ENCODE measurements at places on chromosomes 1 and 21.

DNA sequence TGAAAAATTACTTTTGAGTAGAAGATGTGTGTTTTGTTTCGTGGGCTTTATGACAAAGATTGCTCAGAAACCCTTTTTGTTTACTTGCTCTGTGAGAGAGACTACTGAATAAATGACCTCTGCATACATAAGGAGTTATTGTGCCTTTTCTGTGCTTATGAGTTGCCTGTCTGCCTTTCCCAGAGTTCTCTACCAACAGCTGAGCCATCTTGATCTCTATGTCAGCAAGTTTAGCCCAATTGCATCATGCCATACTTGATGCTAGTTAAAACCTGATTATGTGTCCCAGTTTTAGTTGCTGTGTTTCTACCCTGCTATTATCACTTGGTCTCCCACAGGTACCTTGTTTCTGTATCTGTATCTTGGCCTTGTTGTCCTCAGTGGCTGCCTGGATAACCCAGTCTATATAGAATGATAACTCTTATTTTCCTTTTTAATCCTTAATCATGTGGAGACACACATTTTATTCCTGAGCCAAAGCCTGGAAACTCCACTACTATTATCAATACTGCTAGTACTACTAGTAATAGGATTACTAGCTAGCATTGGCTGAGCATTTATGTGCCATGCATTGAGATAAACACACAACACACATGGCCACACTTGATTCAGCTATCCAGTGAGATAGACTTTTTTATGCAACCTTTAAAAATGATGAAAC, 28.7 kb upstream of the GNG12 start:
- no peak for DNase-seq

DNA sequence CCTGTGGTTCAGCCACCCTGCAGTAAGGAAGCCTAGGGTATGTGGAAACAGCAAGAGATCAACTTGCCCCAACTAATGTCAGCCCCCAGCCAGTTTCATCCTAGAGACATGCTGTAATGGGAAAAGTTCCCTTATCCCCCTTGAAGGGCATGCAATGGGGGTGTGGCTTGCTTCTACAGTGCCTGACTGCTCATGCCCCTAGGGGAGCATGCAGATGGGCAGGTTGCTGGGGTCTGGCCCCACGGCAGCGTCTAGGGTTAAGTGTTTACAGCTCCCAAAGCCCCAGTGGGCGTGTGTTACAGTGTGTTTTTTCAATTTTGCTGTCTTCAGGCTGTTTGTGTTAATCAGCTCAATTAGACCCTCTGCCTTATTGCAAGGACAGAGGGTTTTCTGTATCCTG, 1105.9 kb downstream of the AMY1C start:
- DNase-seq, result no peak

- DNase-seq, result peak; percentile 76
These were observed 49.5 kb downstream of the CHD1L start for GRCh38 chr1:147292012-147292411.

DNA sequence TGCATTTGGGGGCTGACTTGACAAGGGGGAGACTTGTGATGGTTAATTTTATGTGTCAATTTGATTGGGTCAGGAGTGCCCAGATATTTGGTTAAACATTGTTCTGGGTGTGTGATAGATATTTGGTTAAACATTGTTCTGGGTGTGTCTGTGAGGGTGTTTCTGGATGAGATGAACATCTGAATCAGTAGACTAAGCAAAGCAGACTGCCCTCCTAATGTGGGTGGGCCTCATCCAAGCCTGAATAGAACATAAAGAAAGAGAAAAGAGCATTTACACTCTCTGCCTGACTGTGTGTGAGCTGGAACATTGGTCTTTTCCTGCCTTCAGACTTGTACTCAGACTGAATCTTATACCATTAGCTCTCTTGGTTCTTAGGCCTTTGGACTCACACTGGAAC, 113.5 kb downstream of the ODF2L start:
- no peak for DNase-seq

- DNase-seq, result peak; percentile 96
These were observed 193.5 kb downstream of the PAPPA2 start for GRCh38 chr1:176656257-176656995.

GRCh38 chr1:226349801-226350518, 41.0 kb upstream of the LIN9 start:
- no peak for DNase-seq

DNA sequence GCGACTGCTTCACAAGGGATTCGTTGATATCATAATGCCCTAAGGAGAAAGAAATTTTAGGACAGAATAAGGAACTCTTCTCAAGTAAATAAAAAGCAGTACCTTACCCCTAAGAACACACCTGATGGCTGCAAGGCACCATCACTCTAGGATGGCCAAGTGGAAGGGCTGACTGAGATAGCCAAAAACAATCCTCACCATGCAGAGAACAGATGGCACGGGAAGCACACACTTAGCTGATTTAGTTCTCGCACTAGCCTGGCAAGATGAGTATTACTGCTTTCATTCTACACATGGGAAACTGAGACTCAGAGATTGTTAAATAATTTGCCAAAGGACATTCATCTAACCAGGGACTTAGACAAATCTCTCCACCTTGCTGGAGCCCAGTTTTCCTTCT, 43.8 kb downstream of the STPG1 start:
- no peak for DNase-seq

DNA sequence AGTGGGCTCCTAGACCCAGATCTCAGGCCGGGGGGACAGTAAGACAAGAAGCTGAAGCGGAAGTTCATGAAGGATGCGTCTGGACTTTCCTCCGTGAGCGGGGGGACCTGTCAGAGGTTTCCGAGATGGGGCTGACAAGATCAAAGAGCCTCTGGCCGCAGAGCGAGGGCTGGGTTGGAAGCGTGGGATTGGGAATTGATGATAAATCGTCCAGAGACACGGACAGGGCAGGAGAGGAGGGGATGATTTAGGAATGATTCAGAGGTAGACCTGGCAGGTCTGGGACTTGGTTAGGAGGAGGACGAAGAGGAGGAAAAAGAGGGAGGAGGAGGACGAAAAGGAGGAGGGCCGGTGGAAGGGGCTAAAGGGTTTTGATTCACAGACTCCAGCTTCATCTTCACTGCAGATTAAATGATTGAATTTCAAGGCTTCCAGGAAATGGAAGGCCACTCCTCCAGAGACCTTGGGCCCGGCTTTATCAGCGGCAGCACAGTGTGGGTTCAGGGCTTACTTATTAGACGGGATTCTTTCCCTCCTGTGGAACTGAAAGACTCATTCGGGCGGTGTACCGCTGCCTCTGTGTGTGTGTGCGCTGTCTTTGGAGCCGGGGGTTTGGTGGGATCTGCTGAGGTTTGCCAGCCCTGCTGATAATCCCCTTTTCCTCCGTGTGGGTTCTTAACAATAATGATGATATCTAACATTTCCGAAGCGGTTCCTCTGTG, 85.7 kb upstream of the SLC45A1 start:
- DNase-seq, result no peak

DNA sequence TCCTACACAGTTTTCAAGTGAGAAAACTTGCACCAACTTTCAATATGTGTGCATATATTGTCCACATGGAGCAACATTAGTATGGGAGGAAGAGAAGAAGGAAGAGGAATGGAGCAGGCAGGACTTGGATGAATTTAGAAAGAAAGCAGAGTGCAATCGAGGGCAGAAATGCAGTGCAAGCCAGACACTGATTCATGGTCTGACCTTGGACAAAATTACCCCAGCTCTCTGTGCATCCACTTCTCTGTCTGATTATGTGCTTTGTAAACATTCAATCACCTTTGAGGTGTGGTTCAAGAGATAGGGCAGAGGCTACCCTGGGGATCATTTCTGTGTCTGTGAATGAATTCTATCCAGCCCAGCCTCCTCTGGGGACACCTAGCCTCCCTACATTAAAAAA, 265.2 kb downstream of the TNR start:
- no peak for DNase-seq

GRCh38 chr1:98294127-98294526, 367.4 kb upstream of the SNX7 start:
- DNase-seq, result no peak

DNA sequence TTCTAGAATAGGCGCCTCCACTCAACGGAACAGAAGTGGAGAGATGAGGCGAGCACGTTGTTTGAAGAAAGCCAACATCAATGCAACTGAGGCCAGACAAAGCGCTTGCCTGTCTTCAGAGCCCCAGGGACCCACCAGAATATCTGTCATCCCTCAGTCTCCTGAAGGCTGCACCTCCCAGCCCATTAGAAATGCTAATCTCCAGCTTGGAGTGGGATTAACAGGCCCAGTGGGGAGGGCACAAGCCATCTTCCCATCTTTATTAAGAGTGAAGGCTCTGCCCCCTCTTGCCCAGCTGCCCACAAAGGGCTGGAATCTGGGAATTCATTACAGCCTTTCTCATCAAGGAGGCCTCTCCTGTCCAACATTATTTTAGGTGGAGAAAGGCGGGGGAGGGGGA, 16.8 kb upstream of the CNTN2 start:
- no peak for DNase-seq

DNA sequence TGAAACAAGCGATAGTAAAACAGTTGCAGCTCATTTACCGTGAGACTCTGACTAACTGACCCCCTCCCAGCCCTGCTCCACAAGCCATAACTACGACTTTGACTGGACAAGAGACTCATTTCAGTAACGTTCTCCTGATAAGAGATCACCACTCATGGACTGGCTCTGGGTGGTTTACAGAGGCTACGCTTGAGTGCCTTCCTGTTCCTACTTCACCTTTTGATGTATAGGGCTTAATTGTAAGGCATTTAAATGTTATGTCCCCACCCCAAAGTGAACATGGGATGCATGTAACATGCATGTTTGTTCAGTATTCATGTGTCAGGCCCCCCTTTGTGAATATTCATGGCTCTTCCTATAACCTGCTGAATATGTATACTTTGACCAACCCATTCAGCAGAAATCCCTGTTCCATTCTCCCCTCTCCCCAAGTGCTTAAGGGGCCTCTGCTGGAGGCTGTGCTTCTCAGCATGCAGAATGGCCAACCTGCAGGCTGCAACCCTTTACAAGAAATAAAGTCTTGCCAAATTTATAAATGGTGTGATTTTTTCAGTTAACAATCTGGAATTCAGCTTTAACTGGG, 50.7 kb upstream of the SPOCD1 start:
- DNase-seq, result no peak

GRCh38 chr21:38413958-38414548, 84.2 kb downstream of the ERG start:
- peak; percentile 18 for DNase-seq

GRCh38 chr1:77120950-77121349, 98.3 kb downstream of the PIGK start:
- no peak for DNase-seq

DNA sequence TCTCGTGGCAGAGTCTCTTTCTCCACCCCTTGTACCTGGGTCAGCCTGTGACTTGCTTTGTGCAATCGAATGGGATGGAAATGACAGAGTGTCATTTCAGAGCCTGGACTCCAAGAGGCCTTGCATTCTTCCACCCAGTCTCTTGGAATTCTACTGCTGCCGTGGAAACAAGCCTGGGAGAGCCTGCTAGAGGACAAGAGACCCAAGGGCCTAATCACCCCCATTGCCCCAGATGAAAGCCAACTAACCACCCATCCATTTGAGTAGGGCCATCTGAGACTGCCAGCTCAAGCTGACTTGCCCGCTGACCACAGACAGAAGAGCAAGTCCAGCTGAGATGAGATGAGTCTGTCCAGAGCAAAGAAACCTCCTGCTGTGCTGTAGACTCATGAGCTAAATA, 201.6 kb downstream of the PTPRU start:
- DNase-seq, result no peak

DNA sequence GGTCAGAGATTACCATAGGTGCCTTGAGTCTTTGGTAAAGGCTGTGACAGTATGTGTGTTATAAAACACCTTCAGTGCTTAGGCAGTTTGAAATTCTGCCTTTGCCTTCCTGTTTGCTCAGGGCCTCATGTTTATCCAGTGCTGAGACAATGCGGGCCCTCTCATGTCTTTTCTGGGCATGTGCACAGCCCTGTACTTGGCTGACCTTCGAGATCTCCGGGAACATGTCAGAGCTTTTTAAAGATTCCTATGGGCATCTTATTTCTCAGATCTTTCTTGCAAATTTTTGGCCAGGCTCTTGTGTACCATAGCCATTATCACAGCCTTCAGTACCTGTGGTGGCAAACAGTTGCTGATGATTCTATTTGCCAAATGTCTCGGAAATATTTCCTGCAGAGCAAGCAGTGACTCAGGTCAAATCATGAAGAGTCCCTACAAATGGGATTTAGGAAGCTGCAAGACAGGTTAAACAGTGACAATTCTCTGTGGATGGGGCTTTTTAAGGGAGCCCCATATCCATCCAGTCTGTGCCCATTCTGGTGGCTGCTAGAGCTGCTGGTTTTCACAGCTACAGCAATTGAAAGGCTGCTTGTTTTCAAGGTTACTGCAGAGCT, 42.1 kb downstream of the HOOK1 start:
- no peak for DNase-seq

DNA sequence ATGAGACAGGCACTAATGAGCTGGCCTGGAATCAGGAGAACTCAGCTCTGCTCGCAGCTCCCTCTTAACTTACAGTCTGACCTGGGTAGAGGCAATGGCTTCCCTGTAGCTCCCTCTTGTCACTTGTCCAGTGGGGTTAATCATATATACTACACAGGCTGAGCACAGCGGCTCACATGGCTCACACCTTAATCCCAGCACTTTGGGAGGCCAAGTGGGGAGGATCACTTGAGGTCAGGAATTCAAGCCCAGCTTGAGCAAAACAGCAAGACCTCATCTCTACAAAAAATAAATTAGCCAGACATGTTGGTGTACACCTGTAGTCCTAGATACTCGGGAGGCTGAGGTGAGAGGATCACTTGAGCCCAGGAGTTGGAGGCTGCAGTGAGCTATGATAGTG, 4.2 kb downstream of the S100A6 start:
- no peak for DNase-seq

GRCh38 chr1:198876371-198876871, 237.6 kb downstream of the PTPRC start:
- DNase-seq, result no peak

DNA sequence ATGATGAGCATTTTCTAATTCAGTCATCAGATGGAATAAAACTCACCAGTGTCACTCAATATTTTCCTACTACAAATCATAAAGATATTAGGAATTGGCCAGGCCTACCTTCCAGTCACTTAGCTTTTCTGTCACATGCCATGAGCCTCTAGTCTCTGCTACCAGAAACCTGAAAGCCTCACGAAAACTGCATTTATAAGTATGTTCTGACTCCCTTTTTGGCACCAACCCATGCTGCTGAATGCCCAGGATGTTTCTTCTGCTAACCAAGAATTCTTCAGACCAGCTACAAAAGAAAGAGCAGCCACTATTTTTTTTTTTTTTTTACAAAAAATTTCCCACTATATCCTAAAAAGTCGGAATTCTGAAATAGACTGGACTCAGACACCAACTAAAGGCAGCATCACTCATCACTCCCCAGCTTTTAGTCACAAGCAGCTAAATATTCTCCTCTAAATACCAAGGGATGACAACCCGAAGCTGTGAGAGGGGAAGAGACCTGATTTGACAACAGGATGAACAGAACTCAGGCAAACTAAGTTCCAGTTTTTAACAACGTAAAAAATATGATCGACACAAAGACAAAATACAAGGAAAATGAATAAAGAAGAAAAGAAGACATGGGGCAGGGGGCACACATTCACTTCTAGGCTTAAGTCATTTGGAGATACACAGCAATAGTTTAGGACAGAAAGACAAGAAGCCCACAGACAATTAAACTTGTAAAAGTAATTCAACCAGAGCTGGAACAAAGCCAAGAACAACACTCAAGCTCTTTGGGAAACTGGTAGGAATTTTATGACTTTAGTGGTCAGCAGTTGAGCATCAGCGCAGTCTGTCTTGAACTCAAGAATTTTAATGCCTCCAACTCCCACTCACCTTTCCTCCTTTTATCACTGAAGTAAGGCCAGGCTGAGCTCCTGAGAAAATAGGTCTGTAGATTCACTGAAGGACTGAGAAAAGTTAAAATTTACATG, 1.7 kb downstream of the DCAF8 start:
- DNase-seq, result peak; percentile 84

GRCh38 chr1:47881505-47882442, 115.4 kb downstream of the TRABD2B start:
- peak; percentile 94 for DNase-seq

Measured in fibroblast of skin of right quadriceps (primary cell).